Hair follicle dermal papilla cell (primary cell): ENCODE measurements at places on chromosomes 3 and 15. TPM values are rescaled to one million over a fixed set of nuclear protein-coding genes. Genes with fewer than 3 reads are reported as not detected.

PAQR9 gene
- total RNA-seq: not detected in 2 replicates

RBP2 gene
- not detected in 2 replicates for total RNA-seq

TRH gene
- not detected in 2 replicates for total RNA-seq

MTMR10 gene
- 28.5 and 36.5 TPM in 2 replicates for total RNA-seq

USP19 gene
- total RNA-seq: 39.1 and 51.3 TPM in 2 replicates

GPR62 gene
- total RNA-seq: not detected in 2 replicates

PIERCE2 gene
- total RNA-seq: 1.6 and 4.1 TPM in 2 replicates

MESP2 gene
- 0.12 and 0.32 TPM in 2 replicates for total RNA-seq

BBX gene
- total RNA-seq: 54.5 and 66.5 TPM in 2 replicates

CPN2 gene
- total RNA-seq: under 0.01 TPM in 1 of 2 replicates, not detected in the other

HHATL gene
- not detected in 2 replicates for total RNA-seq

KCNAB1 gene
- 0.16 TPM in 1 of 2 replicates, not detected in the other for total RNA-seq

ROPN1 gene
- total RNA-seq: not detected in 2 replicates

ARL14 gene
- total RNA-seq: not detected in 2 replicates
